Stimulated activated CD8-positive, alpha-beta memory T cell treated with anti-CD3 and anti-CD28 coated beads, Interleukin-15, amount 100 ng/mL, for 24 hours (primary cell): ENCODE measurements at places on chromosomes 3 and 15.

GRCh38 chr3:134085034-134085775 is 55.5 kb upstream of the SLCO2A1 start:
- no peak for DNase-seq

DNA sequence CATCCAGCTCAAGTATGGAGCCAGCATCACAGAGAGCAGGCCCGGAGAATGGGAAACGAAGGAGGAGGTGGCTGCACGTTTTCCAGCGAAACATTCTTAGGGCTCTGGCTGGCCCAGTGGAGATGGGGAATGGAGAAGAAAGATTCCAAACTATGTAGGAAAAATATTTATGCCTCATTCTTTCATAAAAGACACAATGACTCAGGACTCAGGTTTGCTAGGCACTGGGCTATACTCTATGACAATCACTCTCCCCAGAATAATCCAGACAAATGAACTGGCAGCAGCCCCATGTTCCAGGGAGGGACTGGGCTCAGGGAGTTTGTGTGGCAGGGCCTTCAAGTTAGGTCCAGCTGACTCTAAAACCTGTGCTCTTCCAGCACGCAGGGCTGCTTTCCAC is 110.8 kb upstream of the RAD18 start:
- no peak for DNase-seq

GRCh38 chr15:43948691-43949325 is 122.0 kb downstream of the WDR76 start:
- no peak for DNase-seq

DNA sequence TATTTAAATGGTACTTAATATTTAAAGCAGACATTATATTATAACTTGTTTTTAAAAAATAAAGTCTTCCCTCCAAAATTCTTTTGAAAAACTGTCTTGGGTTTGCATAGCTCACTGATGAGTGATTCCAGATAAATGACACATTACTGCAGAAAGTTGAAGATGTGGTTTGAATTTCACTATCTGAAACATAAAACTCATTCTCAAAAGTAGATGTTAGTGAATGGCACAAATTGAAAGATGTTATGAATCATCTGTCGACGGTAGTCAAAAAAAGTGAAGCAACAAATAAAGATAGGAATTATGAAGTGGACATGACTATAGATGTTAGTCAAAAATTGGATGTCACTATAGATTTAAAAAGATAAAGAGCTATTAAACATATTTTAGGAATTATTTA is 280.5 kb downstream of the GAP43 start:
- DNase-seq, result no peak

GRCh38 chr3:197598404-197598980 is 42.7 kb upstream of the BDH1 start:
- no peak for DNase-seq
